ENCODE measurements at places on chromosomes 16 and 17. TPM values are rescaled to one million over a fixed set of nuclear protein-coding genes. Genes with fewer than 3 reads are reported as not detected.

DNA sequence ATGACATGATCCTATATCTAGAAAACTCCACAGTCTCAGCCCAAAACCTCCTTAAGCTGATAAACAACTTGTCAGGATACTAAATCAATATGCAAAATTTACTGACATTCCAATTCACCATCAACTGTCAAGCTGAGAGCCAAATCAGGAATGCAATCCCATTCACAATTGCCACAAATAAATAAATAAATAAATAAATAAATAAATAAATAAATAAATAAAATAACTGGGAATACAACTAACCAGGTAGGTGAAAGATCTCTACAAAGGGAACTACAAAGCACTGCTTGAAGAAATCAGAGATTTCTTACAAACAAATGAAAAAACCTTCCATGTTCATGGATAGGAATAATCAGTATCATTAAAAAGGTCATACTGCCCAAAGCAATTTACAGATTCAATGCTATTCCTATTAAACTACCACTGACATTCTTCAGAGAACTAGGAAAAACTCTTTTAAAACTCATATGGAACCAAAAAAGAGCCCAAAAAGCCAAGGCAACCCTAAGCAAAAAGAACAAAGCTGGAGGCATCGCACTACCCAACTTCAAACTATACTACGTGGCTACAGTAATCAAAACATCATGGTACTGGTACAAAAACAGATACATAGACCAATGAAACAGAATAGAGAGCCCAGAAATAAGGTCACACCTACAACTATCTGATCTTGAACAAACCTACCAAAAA, 37.7 kb downstream of the BRIP1 start:
- DNase-seq, result no peak

DNA sequence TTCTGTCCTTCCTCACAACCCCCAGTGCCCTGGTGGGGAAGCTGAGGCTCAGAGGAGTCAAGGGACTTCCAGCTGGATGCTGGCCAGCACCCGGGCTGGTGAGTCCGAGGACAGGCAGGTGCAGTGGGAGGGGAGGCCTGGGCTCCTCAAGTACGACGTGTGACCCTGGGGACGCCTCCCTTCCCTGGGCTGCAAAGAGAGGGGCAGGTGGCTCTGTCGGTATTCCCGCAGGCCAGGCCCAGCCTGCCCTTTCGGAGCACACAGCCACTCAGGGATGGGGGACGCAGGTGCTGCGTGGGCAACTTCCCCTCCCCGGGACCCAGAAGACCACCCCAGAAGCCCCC, 33.1 kb upstream of the PVALEF start:
- no peak for DNase-seq

DNA sequence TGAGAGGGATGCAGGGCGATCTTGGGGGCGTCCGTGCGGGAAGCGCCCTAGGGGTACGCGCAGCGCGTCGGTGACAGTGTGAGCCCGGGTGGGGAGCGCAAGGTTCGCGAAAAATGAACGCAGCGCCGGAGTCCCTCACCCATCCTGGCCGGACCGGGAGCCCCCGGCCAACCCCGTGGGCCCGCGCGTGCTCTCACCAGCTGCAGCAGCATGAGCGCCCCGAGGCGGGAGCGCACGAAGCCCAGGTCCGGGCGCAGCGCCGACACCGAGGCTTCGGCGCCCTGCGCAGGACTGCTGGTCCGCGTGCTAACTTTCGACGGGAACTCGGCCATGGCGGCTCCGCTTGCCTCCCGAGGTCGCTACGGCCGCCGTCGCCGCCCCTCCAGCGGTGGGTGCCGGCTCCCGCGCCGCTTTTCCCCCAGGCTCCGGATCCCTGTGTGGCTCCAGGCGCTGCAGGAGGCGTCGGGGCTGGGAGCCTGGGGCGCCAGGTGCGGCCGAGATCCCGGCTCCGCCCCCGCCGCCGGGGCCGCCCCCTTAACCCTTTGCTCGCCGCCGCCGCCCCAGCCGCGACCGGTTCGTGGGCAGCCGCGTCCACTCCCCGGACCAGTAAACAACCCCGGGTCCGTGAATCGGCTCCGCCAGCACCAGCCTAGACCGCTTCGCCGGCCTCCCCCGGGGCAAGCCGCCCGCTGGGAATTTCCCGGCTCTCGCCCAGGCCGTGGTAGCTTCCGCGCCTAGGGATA, at the start of gene PLLP:
Gene PLLP, minus strand, starts transcription at position 464 of the 743 bp plus-strand sequence. Its CDS starts 132 bp downstream, at position 332.
- DNase-seq, result no peak

PERCC1 gene
- total RNA-seq, result not detected

DNA sequence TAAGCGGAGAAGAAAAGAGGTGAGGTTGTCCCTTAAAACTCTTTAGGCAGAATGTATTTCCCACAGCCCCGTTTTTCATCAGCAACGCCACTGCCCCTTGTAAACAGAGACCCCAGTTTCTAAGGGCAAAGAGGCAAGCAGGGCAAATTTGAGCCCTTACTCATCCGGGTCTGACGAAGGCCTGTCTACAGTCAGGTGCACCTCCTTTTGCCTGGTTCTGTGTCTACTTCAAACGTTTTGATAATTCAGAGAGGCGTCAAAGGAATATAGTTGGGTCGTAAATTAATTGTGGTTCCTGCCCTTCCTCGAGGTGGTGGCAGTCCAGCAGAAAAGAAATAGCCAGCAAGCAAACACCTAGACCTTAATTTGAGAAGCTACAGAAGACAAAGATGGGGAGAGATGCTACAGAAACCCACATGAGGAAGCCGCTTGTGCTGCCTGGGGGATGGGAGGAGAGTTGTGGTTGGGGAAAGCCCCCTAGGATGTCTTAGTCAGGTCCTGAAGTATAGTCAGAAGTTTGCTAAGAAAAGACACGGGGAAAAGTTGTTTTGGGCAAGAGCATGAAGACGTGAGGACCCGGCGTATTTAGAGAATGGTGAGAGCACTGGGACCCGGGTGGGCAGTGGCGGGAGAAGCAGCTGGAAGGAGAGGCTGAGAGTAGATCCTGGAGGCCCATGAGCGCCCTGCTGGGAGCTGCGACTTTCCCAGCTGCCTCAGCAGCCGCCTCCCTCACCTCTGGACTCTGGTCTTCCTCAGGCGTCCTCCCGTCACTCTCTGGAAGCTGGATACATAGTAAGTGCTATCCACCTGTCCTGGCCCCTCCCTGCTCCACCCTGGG, 2.4 kb downstream of the FBRS start:
- DNase-seq, result no peak

- DNase-seq, result no peak
Observed at GRCh38 chr17:49521471-49522356, 26.6 kb downstream of the NGFR start.

DNA sequence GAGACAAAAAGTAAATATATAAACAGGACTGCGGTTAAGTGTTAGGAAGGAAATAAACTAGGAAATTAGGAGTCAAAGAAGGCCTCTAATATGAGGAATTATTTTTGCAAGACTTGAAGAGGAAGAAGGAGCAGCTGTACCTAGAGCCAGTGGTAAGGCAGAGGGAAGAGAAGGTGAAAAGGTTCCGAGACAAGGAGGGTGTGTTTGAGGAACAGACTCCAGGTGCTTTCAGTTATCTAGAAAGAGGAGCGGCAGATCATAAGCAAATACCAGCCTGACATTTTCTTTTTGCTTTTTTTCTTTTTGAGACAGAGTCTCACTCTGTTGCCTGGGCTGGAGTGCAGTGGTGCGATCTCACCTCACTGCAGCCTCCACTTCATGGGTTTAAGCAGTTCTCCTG, 61.0 kb downstream of the CHD9 start:
- no peak for DNase-seq

GRCh38 chr16:50198802-50199403, 45.8 kb downstream of the TENT4B start:
- no peak for DNase-seq

HLF gene
- 0.75 TPM for total RNA-seq

DNA sequence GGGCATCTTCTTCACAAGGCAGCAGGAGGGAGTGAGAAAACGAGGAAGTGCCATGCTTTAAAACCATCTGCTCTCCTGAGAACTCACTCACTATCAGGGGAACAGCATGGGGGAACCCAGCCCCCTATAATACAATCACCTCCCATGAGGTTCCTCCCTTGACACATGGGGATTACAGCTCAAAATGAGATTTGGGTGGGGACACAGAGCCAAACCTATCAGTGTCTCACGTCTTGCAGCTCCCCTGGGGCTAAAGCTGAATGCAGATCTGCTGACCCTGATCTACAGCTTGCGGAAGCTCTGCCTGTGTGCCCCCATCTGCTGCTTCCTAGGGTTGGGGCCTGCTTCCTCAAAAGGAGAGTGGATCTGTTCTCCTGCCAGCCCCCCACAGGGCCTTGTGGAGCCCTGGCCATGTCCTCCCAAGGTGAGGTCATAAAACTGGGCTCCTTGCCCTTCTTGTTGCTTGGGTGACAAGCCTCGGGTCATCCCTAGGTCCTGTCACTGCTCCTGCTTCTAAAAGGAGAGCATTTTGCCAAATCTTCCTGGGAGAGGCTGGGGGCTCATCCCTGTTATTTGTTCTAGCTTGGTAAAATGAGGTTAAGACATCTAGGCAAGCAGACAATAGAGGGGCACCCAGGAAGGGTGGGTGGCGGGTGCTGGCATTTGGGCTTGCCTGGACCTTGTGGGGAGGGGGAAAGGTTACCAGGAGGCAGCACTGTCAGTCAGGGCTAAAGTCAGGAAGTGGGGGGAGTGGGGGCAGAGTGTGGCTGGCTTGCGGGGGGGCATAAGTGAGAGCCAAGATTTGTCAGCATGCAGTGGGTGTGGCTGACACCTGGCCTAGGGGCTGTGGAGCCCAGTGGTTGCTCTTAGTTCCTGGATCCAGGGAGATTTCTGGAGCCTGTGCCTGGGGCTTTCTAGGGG, 16.0 kb downstream of the KRT33A start:
- DNase-seq, result no peak

TNP2 gene
- not detected for total RNA-seq

GRCh38 chr16:83201748-83202147, 575.0 kb downstream of the CDH13 start:
- no peak for DNase-seq

DNA sequence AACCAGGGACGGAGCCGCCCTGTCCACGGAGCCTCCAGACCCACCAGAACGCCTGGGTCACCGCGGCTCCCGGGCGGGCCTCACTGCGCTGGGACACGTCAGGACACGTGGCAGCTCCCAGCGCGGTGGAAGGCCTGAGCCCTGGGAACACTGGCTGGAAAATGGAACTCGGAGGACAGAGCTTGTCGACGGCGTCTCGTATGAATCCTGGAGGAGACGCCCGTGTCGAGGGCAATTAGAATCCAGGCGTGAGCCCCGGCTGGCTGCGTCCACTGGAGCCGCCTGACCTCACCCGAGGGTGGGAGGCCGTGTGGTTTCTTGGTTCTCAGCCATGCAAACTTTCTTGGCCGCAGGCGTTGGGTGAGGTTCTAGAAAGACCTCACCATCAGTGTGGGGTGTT, 173.9 kb downstream of the LAT start:
- DNase-seq, result no peak

CLN3 gene
- 16.0 TPM for total RNA-seq

GRCh38 chr16:1464196-1464893, 10.5 kb downstream of the CLCN7 start:
- DNase-seq, result no peak

PRSS8 gene
- 27.4 TPM for total RNA-seq
